ENCODE measurements at places on chromosomes 2 and 18. TPM values are rescaled to one million over a fixed set of nuclear protein-coding genes. Genes with fewer than 3 reads are reported as not detected.

DNA sequence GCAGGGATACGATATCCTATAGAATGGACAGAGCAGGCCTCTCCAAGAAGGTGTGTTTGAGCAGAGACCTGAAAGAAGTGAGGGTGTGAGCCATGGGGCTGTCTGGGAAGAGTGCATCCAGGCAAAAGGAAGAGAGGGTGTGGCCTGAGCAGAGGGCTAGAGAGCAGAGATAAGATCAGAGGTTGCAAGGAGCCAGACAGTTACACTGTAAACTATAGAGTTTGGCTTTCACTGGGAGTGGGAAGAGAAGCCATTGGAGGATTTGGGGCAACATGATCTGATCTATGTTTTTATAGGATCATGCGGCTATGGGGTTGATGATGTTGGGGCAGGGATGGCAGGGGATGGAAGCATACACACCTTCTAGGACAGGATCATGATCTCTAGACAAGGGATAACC lies 124.1 kb upstream of the MAP3K20 start:
- no peak overlapping the region for H3K4me3 ChIP-seq
- DNase-seq: no peak
- no peak overlapping the region for H3K27ac ChIP-seq
- no peaks in the 10 kb centered on the region for H3K4me1 ChIP-seq
- no peaks in the 10 kb centered on the region for H3K27me3 ChIP-seq

- no peak overlapping the region for H3K4me3 ChIP-seq
- no peak overlapping the region for H3K27ac ChIP-seq
- no peaks in the 10 kb centered on the region for H3K27me3 ChIP-seq
- no peaks in the 10 kb centered on the region for H3K4me1 ChIP-seq
- no peaks in the 10 kb centered on the region for H3K36me3 ChIP-seq
- DNase-seq: no peak
These were observed 214.2 kb downstream of the DYSF start for GRCh38 chr2:71667256-71668182.

DNA sequence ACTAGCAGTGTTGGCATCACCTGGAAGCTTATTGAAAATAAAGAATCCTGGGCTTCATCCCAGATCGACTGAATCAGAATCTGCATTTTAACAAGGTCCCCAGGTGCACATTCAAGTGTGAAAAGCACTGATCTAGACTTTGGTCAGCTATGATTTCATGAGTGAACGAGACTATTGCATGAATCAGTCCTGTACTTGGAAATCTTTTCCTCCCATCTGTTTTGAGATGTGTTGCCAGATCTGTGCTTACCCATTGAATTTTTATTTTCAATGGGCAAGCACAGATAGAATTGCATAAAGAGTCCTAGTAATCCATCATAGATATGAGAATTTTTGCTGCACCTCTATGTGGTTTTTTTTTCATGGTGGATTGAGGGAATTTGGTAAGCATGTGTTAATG lies 64.0 kb downstream of the PMS1 start:
- no peaks in the 10 kb centered on the region for H3K4me1 ChIP-seq
- H3K36me3 ChIP-seq: no peaks in the 10 kb centered on the region
- no peaks in the 10 kb centered on the region for H3K27me3 ChIP-seq
- no peak overlapping the region for H3K4me3 ChIP-seq
- DNase-seq: no peak
- H3K27ac ChIP-seq: no peak overlapping the region

- H3K4me1 ChIP-seq: peaks cover 16% of the 10 kb centered on the region
- H3K27ac ChIP-seq: peak overlapping the region; percentile 95
- H3K4me3 ChIP-seq: peak overlapping the region; percentile 20
- H3K36me3 ChIP-seq: no peaks in the 10 kb centered on the region
- H3K27me3 ChIP-seq: no peaks in the 10 kb centered on the region
- no peak for DNase-seq
These were observed 1.1 kb downstream of the DNAJC27 start for GRCh38 chr2:24970483-24971285.

DNA sequence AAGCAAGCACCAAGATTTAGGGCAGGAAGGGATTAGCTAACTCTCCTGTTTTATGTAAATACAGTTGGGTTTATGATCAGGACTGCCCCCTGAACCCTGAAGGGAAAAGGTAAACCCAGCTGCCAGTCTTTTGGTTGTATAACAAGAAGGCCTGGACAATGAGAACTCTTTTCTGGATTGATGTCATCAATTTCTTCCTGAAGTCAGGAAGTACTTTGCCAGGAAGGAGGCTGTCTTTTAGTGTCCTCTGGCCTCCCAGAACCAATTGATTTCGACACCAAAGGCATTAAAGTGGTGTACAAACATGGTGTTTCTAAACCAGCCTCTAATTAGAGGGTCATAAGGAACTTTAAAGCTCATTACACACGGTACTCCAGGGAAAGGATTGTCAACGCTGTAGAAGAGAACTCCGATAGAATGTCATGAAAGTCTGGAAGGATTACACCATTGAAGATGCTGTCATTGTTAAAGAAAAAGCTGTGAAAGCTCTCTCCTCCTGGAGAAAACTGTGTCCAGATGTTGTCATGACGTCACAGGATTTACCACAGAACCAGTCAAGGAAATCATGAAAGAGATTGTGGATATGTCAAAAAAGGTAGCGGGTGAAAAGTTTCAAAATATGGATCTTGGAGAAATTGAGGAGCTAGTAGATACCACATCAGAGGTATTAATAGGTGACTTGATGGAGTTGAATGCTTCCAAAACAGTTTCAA lies 78.8 kb downstream of the ANKRD12 start:
- H3K4me1 ChIP-seq: no peaks in the 10 kb centered on the region
- peaks cover 11% of the 10 kb centered on the region for H3K36me3 ChIP-seq
- H3K27me3 ChIP-seq: no peaks in the 10 kb centered on the region
- no peak for DNase-seq
- no peak overlapping the region for H3K4me3 ChIP-seq

DNA sequence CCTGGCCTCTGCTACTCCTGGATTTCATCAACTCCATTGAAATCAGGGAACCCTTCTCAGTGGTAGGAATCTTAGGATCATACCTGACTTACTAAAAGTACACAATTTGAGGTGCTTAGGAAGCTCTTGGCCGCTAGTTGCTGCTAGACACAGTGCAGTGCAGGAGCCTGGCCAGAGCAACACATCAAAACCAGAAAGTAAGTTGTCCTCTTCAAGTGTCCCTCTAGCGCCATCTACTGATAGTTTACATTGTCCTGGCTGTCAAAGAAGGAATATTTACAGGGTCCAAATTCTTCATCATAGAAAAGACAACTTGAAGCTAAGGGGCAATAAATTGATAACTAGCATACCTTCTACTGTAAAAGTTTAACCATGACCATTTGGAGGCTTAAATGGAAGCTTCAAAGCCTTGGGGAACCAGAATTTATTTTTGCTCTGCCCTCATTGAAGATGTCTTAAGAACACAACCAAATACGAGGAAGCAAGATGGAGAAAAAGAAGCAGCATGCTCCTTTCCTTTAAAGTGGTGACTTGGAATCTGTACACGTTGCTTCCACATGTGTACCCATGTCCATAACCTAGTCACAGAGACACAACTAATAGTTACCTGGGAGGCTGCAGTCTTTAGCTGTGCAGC lies 889.1 kb upstream of the GCFC2 start:
- peak; percentile 72 for DNase-seq
- H3K4me1 ChIP-seq: no peaks in the 10 kb centered on the region
- no peaks in the 10 kb centered on the region for H3K36me3 ChIP-seq

The PCARE gene
- total RNA-seq: not detected

The DLX2 gene
- total RNA-seq: not detected

The NEURL3 gene
- total RNA-seq: 71.2 TPM

The ZNF521 gene
- total RNA-seq: 17.4 TPM
